ENCODE measurements at places on chromosomes 7 and 10. TPM values are rescaled to one million over a fixed set of nuclear protein-coding genes. Genes with fewer than 3 reads are reported as not detected.

GRCh38 chr7:85520175-85520574 is 333.3 kb upstream of the SEMA3D start:
- no peak for DNase-seq

GRCh38 chr10:110676016-110676415 is 31.9 kb downstream of the RBM20 start:
- DNase-seq, result no peak

The CLDN3 gene
- total RNA-seq, result 29.7 TPM

The VWDE gene
- total RNA-seq, result 0.12 TPM

- DNase-seq, result peak; percentile 64
Measured at GRCh38 chr7:112157072-112157471, 49.1 kb downstream of the DOCK4 start.

The C10orf105 gene
- total RNA-seq, result not detected

The RBM48 gene
- 6.6 TPM for total RNA-seq

GRCh38 chr7:76023002-76023401 is 24.8 kb downstream of the STYXL1 start:
- no peak for DNase-seq

GRCh38 chr10:22801785-22802184 is 87.4 kb upstream of the PIP4K2A start:
- DNase-seq, result no peak

- peak; percentile 90 for DNase-seq
Measured at GRCh38 chr7:151744656-151745638, 132.0 kb downstream of the PRKAG2 start.

The SFTPD gene
- total RNA-seq, result not detected

GRCh38 chr7:128963327-128963757 is 25.6 kb downstream of the IRF5 start:
- peak; percentile 85 for DNase-seq

DNA sequence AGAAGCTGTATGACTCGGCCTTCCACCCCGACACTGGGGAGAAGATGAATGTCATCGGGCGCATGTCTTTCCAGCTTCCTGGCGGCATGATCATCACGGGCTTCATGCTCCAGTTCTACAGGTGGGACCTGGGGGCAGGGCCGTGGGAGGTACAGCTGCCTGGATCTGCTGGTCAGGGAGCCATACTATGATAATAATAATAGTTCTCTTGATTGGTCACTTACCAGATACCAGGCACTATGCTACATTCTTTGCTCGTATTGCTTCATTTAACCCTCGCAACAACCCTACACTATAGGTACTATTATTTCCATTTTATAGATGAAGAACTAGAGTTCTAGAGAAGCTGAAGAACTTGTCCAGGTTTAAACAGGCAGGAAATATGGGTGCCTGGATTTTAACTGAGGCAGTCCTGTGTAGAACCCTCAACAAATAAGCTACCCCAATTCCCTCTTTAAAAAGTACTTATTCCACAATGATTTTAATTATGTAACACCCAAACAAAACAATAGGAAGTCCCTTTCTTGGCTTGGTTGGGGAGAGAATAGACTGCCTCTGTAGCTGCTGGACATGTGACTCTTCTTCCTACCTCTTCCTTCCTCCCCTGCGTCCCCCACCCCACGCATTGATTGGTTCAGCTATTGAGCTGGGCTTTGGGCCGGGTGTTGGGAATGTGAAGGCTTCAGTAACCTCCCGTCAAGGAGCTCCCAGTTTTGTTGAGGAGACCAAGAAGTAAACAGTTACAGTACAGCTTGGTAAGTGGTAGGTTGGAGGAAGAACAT is 12.8 kb downstream of the SFXN2 start:
- DNase-seq, result no peak

All from epithelial cell of proximal tubule (primary cell).